ENCODE measurements at places on chromosomes 1 and 21. TPM values are rescaled to one million over a fixed set of nuclear protein-coding genes. Genes with fewer than 3 reads are reported as not detected.

TIE1 gene
- 5.0 TPM for total RNA-seq

RNU1-1 gene
- total RNA-seq: under 0.01 TPM

KRTAP21-2 gene
- total RNA-seq: not detected

FALEC gene
- total RNA-seq: not detected

DNA sequence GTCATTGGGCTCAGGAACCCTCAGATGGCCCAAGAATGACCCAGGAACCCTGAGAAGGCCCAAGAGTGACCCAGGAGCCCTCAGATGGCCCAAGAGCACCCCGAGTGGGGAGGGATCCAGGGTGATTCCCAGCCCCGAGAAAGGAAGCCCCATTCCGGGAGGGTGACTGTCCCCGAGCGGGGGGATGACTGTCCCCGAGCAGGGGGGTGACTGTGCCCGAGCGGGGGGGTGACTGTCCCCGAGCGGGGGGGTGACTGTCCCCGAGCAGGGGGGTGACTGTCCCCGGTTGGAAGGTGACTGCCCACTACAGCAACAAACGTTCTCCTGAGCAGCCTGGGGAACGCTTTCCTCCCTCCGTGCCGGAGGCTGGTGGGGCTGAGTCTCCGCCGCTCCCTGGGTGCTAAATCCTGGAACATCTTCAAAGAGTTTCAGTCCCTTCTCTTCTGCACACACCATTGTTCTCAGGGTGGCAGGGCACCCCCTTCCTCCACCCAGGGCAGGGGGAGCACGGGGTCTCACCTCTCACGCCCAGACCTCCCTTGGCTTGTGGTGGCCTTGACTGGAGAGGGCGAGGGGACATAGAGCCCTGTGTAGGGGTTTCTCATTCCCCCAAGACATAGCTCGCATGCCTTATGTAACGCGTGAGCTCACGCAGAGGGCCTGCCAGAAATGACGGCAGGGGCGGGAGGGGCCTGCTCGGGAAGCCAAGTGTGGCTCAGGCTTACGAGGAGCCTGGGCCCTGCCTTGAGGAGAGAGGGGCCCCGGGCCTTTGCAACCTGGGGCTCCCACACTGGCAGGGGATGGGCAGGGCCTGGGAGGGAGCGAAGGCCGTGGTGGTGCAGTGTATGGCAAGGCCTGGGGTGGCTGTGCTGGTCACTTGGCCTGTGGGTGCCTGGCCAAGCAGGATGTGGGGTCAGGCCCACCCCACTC, 14.3 kb upstream of the SKI start:
- no peaks in the 10 kb centered on the region for H3K27me3 ChIP-seq
- H3K4me3 ChIP-seq: no peak overlapping the region
- H3K27ac ChIP-seq: peak overlapping the region; percentile 96
- no peaks in the 10 kb centered on the region for H3K36me3 ChIP-seq
- H3K4me1 ChIP-seq: peaks cover 33% of the 10 kb centered on the region

DNA sequence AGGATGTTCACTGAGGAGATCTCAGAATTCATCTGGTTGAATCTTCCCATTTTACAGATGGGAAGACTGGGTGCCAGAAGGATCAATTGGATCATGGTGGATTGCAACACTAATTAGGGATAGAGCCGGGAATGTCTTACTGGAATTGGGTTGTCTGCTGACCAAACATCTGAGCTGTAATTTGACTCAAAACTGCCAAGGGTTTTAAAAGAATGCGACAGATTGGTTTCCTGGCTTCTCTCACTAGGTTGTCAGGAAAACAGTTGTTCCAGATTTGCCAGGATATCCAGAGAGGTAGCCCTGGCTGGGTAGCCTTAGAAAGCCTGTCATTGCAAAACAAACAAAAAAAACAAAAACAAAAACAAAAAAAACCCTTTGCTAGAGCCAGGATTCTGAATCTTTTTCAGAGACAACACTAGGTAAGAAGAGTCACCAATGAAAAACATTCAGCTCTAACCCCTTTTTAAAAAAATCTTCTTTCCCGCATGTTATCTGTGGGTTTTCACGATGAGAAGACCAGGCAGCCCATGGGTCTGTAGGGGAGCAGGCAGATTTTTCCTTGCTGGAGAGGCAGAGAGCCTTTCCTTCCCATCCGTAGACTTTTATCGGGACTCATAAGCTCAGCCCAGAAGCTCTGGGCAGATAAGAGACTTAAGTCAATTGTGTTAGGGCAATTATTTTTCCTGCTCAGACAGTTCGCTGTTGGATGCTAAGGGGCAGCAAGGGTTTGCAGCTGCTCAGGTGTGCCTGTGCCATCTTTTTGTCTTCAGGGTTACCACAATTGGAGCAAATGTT, 418.9 kb downstream of the PRDM2 start:
- H3K4me1 ChIP-seq: no peaks in the 10 kb centered on the region
- H3K27me3 ChIP-seq: no peaks in the 10 kb centered on the region

- no peak for DNase-seq
- no peaks in the 10 kb centered on the region for H3K36me3 ChIP-seq
- peaks cover 5% of the 10 kb centered on the region for H3K4me1 ChIP-seq
Observed at GRCh38 chr1:9843576-9843945, 19.8 kb upstream of the CLSTN1 start.

DNA sequence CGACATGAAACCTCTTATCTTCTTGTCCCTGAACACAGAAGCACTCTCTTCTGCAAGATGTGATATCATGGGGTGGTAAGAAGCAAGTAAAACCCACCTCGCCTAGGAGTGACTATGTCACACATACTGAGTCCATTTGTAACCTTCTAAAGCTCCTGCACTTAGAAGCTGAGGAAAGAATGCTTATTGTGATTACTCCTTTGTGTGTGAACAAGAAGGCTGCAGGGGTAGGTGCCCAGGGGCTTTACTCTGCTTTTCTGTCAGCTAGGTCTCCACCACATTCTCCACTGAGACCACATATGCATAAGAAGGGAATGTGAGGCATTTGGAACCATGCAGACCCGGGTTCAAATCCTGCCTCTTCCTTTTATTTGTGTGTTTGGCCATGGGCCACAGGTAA, 144.3 kb downstream of the DMRTA2 start:
- no peak overlapping the region for H3K4me3 ChIP-seq
- H3K4me1 ChIP-seq: no peaks in the 10 kb centered on the region
- H3K36me3 ChIP-seq: no peaks in the 10 kb centered on the region
- no peak for DNase-seq
- H3K27ac ChIP-seq: no peak overlapping the region
- no peaks in the 10 kb centered on the region for H3K27me3 ChIP-seq

DNA sequence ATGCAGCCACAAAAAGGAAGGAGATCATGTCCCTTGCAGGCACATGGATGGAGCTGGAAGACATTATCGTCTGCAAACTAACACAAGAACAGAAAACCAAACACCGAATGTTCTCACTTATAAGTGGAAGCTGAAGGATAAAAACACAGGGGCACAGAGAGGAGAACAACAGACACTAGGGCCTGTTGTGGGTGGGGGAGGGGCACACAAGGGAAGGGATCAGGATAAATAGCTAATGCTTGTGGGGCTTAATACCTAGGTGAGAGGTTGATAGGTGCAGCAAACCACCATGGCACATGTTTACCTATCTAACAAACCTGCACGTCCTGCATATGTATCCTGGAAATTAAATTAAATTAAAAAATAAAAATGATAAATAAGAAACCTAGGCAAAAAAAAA, 969.9 kb downstream of the TTLL7 start:
- no peak overlapping the region for H3K4me3 ChIP-seq
- no peak for DNase-seq
- no peak overlapping the region for H3K27ac ChIP-seq
- H3K36me3 ChIP-seq: no peaks in the 10 kb centered on the region

DNA sequence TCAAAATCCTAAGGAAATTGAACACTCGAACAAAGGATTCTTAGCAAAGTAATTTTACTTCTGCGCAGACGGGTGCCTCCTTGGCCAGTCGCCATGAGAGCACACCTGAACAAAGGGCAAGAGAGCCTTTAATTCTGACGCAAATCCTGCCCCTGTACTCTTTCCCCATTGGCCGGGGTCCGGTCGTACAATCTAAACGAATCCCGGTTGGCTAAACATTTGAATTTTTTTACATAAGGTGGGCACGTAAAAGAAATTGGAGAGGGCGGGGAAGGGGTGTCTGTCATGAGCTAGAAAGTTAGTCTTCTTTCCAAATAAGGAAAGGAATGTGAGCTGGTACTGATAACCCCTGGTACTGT, 8.2 kb upstream of the IL22RA1 start:
- H3K4me1 ChIP-seq: peaks cover 21% of the 10 kb centered on the region
- DNase-seq: peak; percentile 95
- H3K4me3 ChIP-seq: no peak overlapping the region

DNA sequence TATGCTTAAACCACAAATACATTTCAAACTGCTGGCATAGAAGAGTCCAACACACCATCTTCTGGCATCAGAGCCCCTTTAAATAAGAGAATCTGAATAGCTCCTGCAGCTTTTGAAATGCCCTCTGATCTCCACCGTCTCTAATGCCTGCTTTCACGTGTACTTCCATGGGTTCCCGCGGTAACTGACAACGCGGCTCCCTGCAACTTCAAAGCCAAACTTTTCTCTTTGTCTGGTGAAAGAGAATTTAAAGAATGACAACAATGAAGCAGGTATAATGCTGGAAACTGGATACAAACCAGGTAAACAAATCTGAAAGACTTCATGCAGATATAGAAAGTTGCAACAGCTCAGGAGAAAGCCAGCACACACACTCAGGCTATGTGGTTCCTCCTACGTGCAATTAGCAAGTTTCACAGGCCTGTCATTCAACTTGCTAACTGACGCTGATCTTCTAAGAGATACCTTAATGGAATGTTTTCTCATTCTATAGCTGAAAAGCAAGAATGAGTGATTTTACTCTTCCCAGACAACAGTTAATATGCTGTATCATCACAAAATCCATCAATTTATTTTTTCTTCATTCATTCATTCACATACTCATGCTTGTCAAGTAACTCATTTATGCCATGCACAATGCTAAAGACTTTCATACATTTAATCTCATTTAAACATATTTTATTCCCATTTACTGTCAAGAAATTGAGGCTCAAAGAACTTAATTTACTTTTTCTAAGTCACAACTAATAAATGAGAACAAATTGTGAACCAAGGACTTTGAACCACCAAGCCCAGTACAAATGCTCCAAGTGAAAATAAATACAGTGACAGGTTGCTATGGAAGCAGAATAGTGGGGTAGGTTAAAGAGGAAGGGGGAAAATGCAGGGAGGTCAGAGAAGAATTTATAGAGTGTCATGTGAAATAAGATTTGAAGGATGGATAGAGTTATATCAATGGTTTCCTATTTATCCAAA, 202.7 kb upstream of the SNX7 start:
- DNase-seq: no peak
- H3K27ac ChIP-seq: no peak overlapping the region
- no peaks in the 10 kb centered on the region for H3K27me3 ChIP-seq
- no peak overlapping the region for H3K4me3 ChIP-seq
- no peaks in the 10 kb centered on the region for H3K36me3 ChIP-seq

DNA sequence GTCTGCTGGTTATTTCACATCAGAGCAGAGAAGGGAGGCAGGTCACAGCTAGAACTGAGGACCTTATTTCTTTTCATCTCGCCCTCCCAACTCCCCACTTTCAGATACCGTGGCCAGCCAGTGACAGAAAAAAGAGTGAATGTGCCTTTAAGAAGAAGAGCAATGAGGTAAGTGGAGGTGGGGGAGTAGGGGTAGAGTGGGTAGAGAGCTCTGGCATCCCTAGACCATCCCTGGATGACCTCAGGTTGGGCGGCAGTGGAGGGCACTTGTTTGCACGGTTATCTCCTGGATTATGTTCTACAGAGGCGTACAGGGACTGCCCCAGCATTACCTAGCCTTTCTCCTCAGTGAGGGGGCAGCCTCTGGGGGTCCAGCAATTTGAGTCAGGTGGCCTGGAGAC, 4.6 kb downstream of the SEMA4A start:
- H3K36me3 ChIP-seq: no peaks in the 10 kb centered on the region
- peaks cover 10% of the 10 kb centered on the region for H3K4me1 ChIP-seq
- no peak for DNase-seq
- H3K27ac ChIP-seq: no peak overlapping the region
- H3K27me3 ChIP-seq: no peaks in the 10 kb centered on the region

DNA sequence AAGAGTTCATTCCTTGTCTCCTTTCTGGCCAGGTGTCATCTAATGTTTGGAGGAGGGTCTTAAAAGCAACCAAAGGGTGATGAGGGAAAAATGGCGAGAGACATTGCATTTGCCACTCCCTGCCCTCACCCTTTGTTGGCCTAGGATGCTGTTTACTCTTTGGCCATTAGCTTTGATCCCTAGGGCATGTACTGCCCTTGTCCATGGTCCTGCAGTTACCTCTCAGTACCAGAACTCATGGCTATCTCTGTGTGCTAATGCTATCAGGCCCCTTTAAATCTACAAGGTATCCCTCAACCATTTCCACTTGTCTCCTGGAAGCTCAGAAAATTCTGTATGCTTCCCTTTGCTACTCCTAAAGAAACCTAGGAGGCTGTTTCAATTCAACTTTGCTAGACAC, 424.8 kb upstream of the PLXNA2 start:
- no peak for DNase-seq
- no peaks in the 10 kb centered on the region for H3K36me3 ChIP-seq
- H3K4me3 ChIP-seq: no peak overlapping the region
- no peaks in the 10 kb centered on the region for H3K27me3 ChIP-seq

- H3K4me1 ChIP-seq: no peaks in the 10 kb centered on the region
- H3K27ac ChIP-seq: no peak overlapping the region
- H3K4me3 ChIP-seq: no peak overlapping the region
- DNase-seq: no peak
Observed at GRCh38 chr1:174890024-174890423, 109.7 kb upstream of the CACYBP start.

All from cardiac muscle cell (in vitro differentiated cells and primary cell).